ENCODE measurements at places on chromosomes 16 and 17. TPM values are rescaled to one million over a fixed set of nuclear protein-coding genes. Genes with fewer than 3 reads are reported as not detected.

TP53TG3F gene
- not detected for total RNA-seq

EPOP gene
- 0.36 TPM for total RNA-seq

GRCh38 chr16:27625050-27625697 lies 75.2 kb downstream of the KATNIP start:
- no peak for DNase-seq

GRCh38 chr16:48813485-48813884 lies 203.5 kb upstream of the N4BP1 start:
- no peak for DNase-seq

DNA sequence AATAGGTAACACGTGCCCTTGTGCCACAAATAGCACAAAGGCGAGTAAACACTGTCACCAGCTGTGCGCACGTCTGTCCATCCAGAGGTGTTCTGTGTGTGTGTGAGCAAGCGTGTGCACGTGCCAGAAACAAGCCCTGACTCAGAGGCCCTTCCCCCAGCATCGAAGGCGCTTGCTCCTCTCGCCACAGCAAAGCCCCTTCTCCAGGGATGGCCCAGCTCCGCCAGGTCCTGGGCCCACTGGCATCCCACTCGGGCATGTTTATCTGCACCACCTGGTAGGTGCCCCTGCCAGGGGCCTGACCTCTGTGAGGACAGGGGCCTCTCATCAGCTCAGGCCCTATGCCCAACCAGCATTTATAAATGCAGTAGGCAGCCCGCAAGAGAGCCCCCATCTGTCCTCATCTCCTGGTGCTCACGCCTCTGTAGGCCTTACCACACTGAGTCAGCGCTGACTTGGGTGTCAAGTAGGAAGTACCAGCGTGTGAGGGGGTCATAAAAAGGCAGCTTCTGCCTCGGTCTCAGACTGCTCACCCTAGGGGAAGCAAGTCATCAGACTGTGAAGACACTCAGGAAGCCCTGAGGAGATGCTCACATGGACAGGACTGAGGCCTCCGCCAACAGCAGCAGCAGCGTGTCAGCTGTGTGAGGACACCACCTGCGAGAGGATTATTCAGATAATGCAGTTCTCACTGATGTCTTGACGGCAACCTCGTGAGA lies 10.8 kb downstream of the TMEM235 start:
- DNase-seq = no peak

GRCh38 chr17:32103476-32104113 lies 38.7 kb upstream of the RHOT1 start:
- DNase-seq = no peak

DNA sequence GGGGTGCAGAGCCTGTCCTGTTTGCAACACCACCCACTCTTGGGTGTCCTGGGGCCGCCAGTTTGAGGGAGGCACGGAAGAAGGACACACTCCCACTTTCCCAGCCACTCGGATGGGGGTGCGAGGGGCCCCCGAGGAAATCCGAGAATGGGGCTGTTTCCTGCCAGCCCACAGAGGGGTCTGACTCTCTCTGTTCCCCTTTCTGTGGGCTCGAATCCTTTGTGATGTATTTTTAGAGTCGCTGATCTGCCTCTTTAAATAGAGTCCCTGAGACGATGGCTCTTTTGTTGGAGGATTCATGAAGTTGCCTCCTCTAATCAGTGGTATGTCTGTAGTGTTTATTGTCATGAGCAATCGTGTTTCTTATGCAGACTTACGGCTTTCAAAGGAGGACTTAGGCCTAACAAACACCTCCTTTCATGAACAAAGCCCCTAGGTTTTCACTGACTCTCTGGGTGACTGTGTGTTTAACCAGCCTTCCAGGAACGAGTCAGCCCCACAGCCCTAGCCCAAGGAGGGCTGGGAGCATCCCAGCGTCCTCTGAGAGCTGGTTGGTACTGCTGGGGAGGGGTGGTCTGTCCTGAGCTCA lies 29.1 kb downstream of the CIBAR2 start:
- no peak for DNase-seq

GRCh38 chr16:87017371-87018012 lies 299.7 kb downstream of the C16orf95 start:
- DNase-seq = peak; percentile 22

DNA sequence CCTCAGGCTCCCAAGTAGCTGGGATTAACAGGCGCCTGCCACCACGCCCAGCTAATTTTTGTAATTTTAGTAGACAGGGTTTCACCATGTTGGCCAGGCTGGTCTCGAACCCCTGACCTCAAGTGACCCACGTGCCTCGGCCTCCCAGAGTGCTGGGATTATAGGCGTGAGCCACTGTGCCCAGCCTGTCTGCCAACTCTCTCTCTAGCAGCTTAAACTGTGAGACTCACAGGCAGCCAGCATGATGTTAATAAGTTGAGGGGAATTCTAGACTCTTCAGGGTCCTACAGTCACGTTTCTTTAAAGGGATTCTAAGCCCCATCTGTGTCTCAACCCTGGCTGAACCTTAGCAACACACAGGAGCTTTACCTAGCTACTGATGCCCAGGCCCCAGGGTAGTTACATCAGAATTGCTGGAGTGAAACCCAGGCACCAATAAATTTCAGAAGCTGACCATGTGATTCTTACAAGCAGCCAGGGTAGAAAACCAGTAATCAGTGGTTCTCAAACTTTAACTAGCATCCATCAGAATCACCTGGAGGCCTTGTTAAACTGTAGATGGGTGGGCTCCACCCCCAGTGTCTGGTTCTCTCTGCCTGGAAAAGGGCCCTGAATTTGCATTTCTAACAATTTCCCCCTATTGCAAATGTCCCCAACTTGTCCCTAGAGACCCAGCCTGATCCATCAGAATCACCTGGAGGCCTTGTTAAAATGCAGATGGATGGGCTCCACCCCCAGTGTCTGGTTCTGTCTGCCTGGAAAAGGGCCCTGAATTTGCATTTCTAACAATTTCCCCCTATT lies 30.7 kb downstream of the GPRC5B start:
- DNase-seq = no peak

CDK12 gene
- 34.6 TPM for total RNA-seq

DNA sequence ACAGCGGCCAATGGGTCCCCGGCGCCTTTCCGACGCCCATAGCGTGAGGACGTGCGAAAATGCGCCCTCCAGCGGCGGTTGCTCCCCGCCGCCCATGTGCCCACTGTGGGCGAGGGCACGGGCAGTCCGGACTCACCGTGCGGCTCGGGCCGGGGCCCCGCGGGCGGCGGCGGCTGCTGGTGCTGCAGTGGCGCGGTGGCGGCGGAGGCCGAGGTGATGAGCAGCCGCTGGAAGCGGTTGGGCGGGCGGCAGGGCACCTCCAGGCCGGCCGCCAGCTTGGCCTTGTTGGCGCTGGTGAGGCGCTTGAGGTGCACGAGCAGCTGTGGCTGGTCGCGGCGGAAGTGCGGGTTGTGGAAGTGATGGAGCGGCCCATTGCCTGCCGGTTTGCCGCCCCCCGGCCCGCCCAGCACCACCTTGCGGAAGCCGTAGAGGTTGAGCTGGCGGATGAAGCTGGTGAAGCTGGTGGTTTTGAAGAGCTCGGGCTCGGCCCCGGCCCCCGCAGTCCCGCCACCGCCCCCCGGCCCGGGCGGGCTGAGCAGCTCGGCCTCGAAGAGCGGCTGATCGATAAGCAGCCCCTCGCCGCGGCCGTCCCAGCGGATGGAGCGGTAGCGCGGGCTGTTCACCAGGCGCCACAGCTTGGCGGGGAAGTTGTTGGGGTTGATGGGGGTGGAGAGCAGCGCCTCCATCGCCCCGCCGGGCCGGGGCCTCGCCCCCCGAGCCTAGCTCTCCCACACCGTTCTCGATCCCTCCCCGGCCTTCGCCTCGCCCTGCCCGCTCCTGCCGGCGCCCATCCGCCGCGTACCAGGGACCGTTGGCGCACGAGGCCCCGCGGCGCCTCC lies at the start of gene HSF5:
TSS of gene HSF5 (minus strand) at position 820 of the 839 bp plus-strand sequence. CDS start at position 686, 134 bp downstream.
- DNase-seq = no peak

DNA sequence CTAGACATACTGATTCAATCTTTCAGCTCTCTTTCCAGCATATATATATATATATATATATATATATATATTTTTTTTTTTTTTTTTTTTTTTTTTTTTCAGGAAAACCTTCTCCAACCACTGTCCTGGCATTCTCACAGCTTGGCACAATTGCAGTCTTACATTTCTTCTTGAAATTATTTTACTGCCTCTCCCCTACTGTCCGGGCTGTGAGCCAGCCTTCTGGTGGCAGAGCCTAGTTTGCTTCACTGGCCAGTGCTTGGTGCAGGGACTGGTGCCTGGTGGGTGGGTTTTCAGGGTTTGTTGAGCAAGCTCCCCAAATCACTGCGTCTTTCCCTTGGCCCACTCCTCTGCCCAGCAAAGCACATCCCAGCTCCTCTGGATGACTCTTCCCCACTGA lies 28.5 kb downstream of the PRSS54 start:
- DNase-seq = no peak

NAGPA gene
- total RNA-seq = 17.7 TPM

- DNase-seq = no peak
These were observed 228.8 kb downstream of the SLC39A11 start for GRCh38 chr17:72863526-72864211.

- no peak for DNase-seq
These were observed 11.0 kb downstream of the NATD1 start for GRCh38 chr17:21242026-21242697.

DNA sequence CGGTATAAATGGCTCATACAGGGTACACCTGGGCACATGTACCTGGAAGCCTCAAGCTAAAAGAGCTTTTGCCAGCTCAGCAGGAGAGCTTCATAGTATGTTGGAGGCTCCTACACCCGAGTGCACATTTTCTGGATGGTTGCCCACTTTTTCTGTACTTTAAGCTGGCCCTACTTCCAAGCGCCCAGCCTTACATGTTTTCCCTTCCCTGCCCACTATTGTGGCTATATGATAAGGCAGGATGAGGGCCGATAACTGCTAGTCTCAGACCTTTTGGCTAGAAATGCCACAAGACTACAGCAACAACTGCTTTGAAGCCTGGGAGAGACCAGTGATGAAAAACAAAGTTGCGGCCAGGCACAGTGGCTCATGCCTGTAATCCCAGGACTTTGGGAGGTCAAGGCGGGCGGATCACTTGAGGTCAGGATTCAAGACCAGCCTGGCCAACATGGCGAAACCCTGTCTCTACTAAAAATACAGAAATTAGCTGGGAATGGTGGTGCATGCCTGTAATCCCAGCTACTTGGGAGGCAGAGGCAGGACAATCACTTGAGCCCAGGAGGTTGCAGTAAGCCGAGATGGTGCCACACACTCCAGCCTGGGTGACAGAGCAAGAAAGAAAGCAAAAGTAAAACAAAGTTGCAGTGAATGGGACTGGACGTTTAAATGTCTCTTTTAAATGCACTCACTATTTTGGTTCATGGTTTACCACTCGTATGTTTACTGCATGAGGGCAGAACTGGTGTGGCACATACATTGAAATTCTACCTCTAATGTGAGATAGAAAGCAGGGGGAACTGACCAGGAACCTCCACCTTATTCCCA lies 14.2 kb upstream of the MARCHF10 start:
- DNase-seq = no peak

TBC1D28 gene
- total RNA-seq = 0.27 TPM

MT1G gene
- total RNA-seq = 4.3 TPM

PDP2 gene
- 2.6 TPM for total RNA-seq

- DNase-seq = no peak
These were observed 8.8 kb upstream of the CPNE2 start for GRCh38 chr16:57083485-57084126.

DNA sequence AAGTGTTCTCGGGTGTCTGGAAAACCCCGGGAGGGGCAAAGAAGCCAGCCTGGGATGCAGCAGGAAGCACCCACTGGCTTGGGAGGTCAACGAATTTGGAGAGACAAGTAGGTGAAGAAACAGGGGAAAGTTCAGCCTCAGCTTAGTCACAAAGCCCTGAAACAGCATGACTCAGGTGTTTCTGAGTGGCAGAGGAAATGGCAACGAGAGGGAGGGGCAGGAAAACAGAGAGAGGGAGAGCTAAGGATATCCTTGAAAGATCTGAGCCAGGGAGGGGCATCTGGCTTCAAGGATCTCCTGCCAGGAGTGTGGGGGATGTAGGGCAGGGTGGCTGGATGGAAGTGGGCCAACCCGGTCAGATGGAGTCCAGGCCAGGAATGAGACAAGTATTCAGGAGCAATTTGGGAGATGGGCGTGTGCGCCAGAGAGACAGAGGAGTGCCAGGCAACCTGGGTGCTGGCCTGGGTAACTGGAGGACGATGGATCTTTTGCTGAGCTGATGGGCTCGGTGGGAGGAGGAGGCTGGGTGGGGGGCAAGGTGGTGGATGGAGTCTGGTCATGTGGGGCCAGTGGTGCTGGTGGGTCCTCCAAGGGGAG lies 27.2 kb downstream of the ABCC3 start:
- peak; percentile 81 for DNase-seq

DNA sequence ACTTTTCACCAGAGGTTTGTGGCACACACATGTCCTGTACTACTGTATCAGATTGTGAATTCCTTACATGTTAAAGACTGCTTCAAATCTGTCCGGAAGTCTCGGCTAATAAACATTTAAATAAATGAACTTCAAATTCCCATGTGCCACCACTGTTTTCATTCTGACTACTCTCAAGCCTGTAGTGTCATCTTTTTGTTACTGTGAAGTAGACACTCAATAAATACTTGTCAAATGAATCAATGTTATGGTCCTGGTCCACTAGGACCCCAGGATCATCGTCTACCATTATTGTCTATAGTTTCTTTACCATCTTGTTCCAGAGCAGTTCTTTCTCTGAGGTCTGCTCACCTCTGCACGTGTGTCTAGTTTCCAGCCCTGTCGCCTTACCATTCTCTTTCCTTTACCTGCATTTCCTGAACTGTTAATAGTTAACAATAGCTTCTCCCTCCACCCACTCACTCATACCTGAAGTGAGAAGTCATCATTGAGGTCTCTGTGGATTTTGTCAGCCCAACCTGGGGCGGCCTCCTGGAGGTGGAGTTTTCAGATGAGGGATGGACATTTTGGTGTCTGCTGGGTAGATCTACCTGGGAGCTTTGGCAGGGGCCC lies 333.0 kb downstream of the SEC14L1 start:
- no peak for DNase-seq

SEZ6 gene
- 0.36 TPM for total RNA-seq

- DNase-seq = peak; percentile 64
These were observed 27.8 kb downstream of the CASKIN2 start for GRCh38 chr17:75487351-75488070.

TBX6 gene
- total RNA-seq = 0.54 TPM

LGALS9B gene
- total RNA-seq = not detected

Measured in sigmoid colon (tissue), 7 donors.